ENCODE measurements at places on chromosomes 13 and 19. TPM values are rescaled to one million over a fixed set of nuclear protein-coding genes. Genes with fewer than 3 reads are reported as not detected.

Gene NR1H2
- polyA plus RNA-seq: 61.5 TPM

Gene ZNF419
- polyA plus RNA-seq: 8.7 TPM

Gene NLRP9
- not detected for polyA plus RNA-seq

Gene IZUMO4
- polyA plus RNA-seq: 1.9 TPM

Gene RPL18
- 2,789 TPM for polyA plus RNA-seq

Gene DPF1
- polyA plus RNA-seq: 12.9 TPM

Gene GGACT
- 1.1 TPM for polyA plus RNA-seq

Gene ZNF626
- 4.7 TPM for polyA plus RNA-seq

Gene LRFN3
- 4.6 TPM for polyA plus RNA-seq

Gene CRB3
- polyA plus RNA-seq: 33.7 TPM

Gene ERICH4
- polyA plus RNA-seq: not detected

Gene TEX26
- polyA plus RNA-seq: not detected

Gene ZNF20
- polyA plus RNA-seq: 0.75 TPM

GRCh38 chr13:50882816-50883435 lies 26.7 kb upstream of the RNASEH2B start:
- no peak for DNase-seq

DNA sequence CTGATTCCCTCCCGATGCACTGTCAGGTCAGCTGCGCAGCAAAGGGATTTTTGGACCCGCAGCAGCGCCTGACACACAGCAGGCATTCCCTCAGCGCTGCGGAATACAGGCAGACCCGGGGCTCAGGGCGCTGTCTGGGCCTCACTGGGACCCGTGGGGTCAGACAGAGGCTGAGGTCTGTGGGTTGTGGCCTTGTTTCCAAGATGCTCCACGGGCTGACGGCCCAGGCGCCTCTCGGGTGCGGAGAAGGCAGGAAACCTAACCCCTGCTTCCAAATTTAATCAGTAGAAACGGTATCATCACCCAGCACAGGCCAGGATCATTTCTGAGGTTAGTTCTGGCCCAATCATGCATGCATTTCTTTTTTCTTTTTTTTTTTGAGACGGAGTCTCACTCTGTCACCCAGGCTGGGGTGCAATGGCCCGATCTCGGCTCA lies 686 bp upstream of the RNF126 start:
- DNase-seq: no peak

DNA sequence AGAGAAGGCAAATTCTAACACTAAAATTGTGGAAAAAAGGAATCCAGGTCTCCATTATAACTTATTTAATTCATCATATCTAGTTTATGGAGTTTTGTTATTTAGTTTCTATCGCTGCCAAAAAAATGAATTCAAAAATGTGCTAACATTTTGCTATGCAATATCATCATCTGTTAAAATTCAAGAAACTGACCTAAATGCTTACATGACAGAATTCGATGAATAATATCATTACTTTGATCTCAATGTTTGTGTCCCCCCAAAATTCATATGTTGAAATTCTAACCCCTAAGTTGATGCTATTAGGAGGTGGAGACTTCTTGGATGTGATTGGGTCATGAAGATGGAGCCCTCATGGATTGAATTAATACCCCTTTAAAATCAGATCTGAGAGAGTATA lies 775.0 kb downstream of the PCDH17 start:
- DNase-seq: no peak

DNA sequence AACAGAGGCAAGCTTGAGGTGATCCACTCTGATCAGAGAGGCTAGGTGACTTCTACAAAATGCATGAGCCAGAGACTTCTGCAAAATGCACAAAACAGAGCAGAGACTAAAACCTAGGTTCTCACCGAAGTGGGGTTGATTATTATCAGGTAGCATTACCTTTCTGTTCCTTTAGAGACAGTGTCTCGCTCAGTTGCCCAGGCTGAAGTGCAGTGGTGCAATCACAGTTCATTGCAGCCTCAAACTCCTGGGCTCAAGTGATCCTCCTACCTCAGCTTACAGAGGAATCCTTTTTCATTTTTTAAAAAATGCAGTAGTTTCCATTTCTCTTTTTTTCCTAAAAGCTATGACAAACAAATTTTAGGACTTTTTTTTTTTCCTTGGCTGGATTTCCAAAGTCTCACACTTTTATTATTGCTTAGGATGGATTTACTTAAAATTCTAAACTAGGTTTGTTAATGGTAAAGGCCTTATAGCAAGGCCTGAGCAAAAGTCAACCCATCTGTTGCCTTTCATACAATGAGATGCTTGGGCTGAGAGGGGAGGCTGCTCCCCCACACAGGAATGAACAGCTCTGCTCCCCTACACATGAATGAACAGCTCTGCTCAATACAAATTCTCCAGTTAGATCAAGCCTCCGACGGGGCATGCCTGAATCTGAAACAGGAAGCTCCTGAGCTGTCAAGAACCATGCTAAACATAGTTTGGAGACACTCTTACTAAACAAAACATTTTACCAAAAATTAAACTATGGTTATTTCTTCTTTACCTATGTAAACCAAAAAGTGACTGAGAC lies 18.8 kb upstream of the TNFRSF19 start:
- no peak for DNase-seq

GRCh38 chr19:49502866-49503581 lies 6.8 kb downstream of the RPS11 start:
- no peak for DNase-seq

- DNase-seq: no peak
Measured at GRCh38 chr19:4115818-4116385, 8.0 kb downstream of the MAP2K2 start.

DNA sequence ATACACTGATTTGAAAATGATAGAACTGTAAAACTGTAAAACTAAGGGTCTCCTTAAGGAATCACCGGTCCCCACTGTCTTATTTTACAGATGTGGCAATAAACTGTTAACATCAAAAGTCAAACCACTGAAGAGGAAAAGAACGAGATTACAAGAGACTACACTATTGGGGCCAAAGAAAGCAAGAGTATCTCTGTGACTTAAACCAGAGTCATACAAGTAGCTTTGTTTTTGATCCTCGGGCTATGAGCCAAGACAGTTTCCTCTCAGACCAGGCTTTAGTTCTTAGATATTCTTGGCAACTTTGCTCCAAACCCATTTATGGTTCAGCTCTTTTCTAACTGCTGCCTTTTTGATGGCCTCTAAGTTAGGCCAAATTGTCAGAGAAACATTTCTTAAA lies 113.8 kb downstream of the TBC1D4 start:
- DNase-seq: no peak

DNA sequence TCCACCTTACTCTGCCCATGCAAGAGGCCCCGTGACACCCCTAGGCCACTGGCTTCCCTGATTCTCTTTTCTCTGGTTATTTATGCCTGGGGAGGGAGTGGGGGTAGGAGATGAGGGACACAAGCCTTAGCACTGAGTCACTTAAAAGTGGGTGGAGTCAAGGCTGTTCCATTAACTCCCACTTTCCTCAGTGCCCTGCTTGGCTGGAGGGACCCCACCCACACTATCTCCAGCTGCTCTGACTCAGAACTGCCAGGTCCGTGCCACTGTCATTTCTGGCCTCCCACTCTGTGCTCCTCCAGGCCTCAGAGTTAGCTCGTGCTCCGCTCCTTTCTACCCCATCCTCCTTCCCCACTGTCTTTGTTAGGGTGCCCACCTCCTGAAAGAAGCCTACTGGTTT lies 113.4 kb upstream of the UQCRFS1 start:
- DNase-seq: no peak

DNA sequence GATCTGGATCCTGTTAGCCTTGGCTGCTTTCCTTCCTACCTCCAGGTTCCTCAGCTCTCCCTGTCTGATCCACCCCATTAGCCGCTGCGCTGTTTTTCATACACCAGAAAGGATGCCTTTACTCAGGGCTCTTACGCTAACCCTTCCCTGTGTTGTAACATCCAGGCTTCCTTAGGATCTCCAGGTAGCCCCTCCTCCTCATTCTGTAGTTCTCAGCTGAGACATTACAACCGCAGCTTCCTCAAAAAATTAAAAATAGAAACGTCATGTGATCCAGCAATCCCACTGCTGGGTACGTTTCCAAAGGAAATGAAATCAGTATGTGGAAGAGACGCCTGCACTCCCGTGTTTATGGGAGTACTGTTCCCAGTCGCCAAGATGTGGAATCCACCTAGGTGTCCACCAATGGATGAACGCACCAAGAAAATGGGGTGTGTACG lies 18.4 kb upstream of the MYADM start:
- DNase-seq: no peak

DNA sequence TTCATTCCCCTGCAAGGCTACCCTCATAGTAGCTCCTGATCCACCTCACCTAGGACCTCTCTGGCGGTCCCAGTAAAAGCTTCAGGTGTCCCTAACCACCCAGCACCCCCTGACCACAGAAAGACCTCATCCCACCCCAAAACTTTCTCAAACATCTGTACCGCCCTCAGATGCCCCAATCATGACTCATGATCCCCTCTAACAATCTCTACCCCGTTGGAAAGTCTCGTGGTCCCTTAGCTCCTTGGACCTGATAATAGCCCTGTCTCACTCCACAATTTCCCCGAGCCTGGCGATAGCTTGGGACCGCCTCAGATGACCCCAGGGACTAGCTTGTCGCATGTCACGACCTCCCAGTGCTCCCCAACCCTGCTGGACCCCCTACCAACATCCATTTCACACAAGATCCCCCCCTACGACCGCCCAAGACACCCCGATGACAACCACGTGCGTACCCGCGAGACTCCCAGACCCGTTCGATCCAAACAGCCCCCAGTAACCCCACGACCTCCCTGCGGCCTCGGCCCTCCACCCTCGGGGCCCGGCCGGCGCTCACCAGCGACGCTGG lies 450 bp downstream of the NDUFA11 start:
- no peak for DNase-seq

DNA sequence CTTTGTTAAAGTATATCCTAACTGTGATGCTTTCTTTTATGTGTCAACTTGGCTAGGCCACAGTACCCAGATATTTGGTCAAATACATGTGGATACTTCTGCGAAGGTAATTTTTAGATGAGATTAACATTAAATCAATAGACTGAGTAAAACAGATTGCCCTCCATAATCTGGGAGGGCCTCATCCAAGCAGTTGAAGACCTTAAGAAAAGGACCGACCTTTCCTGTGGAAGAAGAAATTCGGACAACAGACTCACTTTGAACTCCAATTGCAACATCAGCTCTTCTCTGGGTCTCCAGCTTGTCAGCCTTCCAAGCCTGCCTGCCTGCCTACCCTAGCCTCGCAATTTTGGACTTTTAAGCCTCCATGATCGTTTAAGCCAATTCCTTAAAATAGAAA lies 57.9 kb upstream of the DOCK9 start:
- no peak for DNase-seq

- no peak for DNase-seq
Measured at GRCh38 chr13:32669030-32669646, 82.9 kb downstream of the PDS5B start.

GRCh38 chr19:34269489-34269888 lies 15.1 kb downstream of the GARRE1 start:
- no peak for DNase-seq

GRCh38 chr13:109883181-109884180 lies 97.1 kb upstream of the IRS2 start:
- DNase-seq: no peak

DNA sequence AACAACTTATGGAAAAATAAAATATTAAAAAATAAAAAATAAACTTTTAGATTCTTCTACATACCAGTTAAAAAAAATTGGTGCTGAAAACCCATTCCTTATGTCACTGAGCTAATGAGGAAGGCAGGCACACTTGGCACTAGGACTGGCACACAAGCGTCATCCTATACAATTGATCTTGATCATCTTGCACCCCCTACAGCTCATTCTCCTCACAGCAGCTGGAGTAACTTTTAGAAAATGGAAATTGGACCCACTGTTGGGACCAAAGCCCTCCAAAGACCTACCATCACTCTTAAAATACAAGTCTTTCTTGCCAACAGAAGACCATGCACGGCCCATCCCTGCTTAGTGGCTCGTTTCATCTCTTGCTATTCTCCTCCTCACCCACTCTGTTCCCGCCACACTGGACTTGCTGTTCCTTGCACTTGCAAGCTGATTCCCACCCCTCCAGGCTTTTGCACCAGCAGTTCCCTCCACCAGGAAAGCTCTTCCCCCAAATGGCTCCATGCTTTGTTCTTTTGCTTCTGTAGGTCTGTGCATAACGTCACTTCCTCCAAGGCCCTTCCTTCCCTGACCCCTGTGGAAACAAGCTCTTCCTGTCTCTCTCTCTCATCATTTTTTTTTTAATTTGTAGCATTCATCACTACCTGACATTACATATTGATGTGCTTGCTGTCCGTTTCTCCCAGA lies 11.6 kb downstream of the CTU1 start:
- DNase-seq: no peak

- no peak for DNase-seq
Measured at GRCh38 chr13:41053384-41053826, 7.9 kb upstream of the WBP4 start.

DNA sequence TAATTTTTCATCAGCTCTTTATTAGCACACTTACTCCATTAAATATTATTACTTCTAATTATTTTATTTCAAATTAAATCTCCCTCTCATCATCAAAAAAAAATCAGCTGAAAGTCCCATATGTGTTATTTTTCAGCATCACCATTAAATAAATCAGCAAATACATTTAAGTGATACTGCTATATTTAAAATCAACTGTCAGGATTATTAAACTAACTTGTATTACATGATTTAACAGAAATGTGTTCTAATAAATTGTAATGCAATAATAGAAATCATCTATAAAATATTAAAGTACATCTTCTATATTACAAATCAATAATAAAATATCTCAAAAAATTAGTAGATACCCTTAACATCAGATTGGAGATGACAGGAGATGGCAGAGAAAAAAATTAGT lies 538.6 kb upstream of the MIR17HG start:
- no peak for DNase-seq

DNA sequence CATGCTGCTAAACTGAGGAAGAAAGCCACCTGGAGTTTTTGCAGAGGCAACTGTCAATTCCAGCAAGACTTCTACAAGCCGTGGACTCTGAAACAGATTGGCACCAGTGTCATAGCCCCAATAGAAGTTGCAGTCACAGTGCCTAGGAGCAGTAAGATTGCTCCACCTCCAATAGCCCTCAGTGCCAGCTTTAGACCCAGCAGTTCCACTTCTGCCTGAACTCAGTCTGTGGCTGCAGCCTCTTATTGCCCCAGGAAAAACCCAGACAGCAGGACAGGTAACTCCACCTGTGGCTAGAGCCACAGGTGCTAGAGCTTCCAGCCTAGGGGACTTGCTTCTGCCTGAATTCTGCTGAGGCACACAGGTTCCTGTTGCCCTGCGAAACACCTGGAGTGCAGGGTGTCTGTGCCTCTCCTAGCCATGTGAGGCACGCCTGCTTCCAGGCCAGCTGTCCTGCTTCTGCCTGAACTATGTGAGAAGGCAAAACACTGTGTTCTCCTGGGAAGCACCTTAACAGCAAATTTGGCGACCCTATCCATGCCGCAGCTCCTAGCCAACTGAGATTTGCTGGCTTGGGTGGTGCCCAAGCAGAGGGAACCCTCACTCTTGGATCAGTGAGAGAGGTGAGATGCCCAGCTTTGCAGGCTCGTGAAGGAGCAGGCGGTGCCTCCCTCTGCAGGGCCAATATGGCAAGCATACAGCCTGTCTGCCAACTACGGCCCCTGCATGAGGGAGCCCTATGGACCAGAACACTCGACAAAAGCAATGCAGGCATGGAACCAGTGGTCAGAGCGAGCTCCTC lies 607.6 kb downstream of the PCDH17 start:
- no peak for DNase-seq
